ENCODE measurements at places on chromosomes 7 and 10.

DNA sequence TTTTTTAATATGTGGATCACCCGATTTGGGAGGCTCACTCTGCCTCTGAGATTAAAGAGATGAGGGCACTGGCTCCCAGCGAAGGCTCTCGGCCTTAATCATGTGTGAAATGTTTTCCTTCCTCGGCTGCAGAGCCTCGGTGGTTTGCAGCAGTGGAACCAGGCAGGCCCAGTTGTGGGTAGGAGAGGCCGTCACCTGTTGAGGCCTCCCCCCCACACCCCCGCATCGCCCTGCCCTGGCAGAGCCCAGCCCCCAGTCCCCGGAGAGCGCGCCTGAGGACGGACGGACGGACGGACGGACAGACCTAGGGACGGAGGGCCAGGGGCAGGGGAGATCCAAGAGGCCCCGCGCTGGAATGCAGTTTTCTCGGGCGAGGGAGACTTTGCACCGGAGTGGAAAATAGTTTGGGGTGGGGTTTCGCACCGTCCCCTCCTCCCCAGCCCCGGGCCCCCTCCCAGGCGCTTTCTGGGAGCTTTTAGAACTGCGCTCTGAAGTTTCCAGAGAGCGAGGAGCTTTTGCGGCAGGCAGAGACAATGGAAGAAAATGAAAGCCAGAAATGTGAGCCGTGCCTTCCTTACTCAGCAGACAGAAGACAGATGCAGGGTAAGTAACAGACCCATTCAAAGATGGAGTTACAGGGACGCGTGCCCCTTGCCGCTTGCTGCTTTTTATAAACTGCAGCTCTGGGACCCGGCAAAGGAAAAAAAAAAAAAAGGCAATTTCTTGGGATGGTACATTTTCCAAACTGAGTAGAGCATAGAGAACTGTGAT, at the start of gene KIAA1217:
Gene KIAA1217, plus strand, starts transcription at position 478 of the 771 bp plus-strand sequence. Its CDS starts 56 bp downstream, at position 534.
- DNase-seq = peak; percentile 1
- peaks cover 24% of the 10 kb centered on the region for H3K27me3 ChIP-seq
- peaks cover 39% of the 10 kb centered on the region for H3K4me1 ChIP-seq
- no peaks in the 10 kb centered on the region for H3K36me3 ChIP-seq
- peak within 1 kb of the TSS; percentile 83 for H3K4me3 ChIP-seq

GRCh38 chr7:128178611-128179010, 62.5 kb upstream of the LEP start:
- peaks cover 46% of the 10 kb centered on the region for H3K27me3 ChIP-seq
- no peak overlapping the region for H3K27ac ChIP-seq
- no peak for DNase-seq
- H3K4me1 ChIP-seq = no peaks in the 10 kb centered on the region

DNA sequence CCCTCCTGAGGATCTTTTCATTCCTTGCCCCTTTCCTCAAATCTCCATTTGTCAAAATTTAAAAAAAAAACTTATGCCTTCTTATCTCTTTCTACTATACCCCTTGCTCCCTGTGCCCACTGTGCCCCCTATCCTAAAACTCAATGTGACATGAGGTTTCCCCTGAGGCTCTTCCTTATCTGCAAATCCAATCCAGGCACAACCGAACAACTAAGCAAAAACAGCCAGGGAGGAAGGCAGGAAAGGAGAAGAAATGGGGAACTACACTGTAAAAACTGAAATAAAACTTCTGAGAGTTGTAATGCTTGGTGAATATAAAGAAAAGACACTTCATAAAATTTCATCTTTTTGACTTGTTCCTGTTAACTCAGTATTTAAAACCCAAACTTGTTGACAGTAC, 54.2 kb downstream of the CRPPA start:
- H3K4me3 ChIP-seq = no peak overlapping the region
- no peak overlapping the region for H3K27ac ChIP-seq
- no peaks in the 10 kb centered on the region for H3K27me3 ChIP-seq
- no peaks in the 10 kb centered on the region for H3K36me3 ChIP-seq

DNA sequence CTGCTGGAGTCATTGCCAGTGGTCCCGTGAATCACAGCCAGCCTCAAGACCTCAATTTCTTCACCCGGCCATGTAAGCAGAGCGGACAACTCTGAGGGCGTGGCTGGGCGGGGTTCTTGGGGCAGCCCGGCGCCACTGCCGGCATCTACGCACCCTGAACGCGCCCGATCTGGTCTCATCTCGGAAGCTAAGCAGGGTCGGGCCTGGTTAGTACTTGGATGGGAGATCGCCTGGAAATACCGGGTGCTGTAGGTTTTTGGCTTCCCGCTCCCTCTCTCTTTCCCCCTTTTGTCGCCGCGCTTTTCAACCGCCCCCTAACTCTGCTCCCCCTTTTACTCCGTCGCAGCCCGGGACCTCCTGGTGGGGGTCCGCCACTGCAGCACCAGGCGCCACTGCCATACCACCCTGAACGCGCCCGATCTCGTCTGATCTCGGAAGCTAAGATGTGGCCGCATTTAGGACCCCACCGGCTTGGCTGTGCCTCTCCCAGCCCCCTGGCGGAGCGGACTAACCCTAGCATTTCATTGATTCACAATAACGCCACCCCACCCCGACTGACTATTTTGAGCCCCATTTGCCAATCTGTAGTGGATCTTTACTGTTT, 25.3 kb downstream of the GARIN1A start:
- H3K27me3 ChIP-seq = peaks cover 36% of the 10 kb centered on the region
- peak overlapping the region; percentile 81 for H3K4me3 ChIP-seq
- no peaks in the 10 kb centered on the region for H3K36me3 ChIP-seq
- no peak overlapping the region for H3K27ac ChIP-seq
- peaks cover 7% of the 10 kb centered on the region for H3K4me1 ChIP-seq

GRCh38 chr10:86321568-86321967, 45.0 kb downstream of the GRID1 start:
- H3K36me3 ChIP-seq = no peaks in the 10 kb centered on the region
- H3K4me1 ChIP-seq = no peaks in the 10 kb centered on the region
- no peak for DNase-seq
- H3K27me3 ChIP-seq = peaks cover 12% of the 10 kb centered on the region
- H3K4me3 ChIP-seq = no peak overlapping the region
- no peak overlapping the region for H3K27ac ChIP-seq

- H3K27me3 ChIP-seq = no peaks in the 10 kb centered on the region
- no peak overlapping the region for H3K27ac ChIP-seq
- H3K4me3 ChIP-seq = no peak overlapping the region
- no peaks in the 10 kb centered on the region for H3K4me1 ChIP-seq
These were observed 101.3 kb downstream of the CHRM2 start for GRCh38 chr7:136969761-136970160.

GRCh38 chr10:75876710-75877109, 445.3 kb downstream of the LRMDA start:
- DNase-seq = no peak
- H3K27ac ChIP-seq = no peak overlapping the region
- no peaks in the 10 kb centered on the region for H3K27me3 ChIP-seq
- H3K4me3 ChIP-seq = no peak overlapping the region
- no peaks in the 10 kb centered on the region for H3K36me3 ChIP-seq
- no peaks in the 10 kb centered on the region for H3K4me1 ChIP-seq

DNA sequence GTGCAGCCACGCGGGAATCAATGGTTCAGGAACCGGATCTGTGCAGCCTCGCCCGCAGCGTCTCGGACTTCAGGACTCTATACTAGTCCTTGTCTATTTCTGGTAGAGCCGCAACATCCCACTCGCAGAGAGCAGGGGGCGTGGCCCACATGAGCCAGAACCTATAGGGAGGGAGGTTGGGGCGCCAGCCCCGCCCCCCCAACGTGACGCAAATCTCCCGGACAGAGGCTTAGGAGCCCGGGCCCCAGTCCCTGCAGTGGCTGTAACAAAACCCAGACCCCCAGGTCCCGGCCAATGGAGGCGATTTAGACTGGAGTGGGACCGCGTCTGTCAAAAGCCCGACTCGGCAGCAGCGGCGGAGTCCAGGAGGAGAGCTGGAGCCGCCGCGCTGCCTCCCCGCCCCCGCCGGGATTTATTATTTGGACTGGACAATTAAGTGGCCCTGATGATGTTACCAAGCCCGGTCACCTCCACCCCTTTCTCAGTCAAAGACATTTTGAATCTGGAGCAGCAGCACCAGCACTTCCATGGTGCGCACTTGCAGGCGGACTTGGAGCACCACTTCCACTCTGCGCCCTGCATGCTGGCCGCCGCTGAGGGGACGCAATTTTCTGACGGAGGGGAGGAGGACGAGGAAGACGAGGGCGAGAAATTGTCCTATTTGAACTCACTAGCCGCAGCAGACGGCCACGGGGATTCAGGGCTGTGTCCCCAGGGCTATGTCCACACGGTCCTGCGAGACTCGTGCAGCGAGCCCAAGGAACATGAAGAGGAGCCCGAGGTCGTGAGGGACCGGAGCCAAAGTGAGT, at the start of gene NKX2-3:
Gene NKX2-3, plus strand, starts transcription at position 256 of the 809 bp plus-strand sequence. Its CDS starts 190 bp downstream, at position 446.
- peaks cover 47% of the 10 kb centered on the region for H3K4me1 ChIP-seq
- peaks cover 87% of the 10 kb centered on the region for H3K27me3 ChIP-seq
- DNase-seq = peak; percentile 6
- peak within 1 kb of the TSS; percentile 73 for H3K27ac ChIP-seq

DNA sequence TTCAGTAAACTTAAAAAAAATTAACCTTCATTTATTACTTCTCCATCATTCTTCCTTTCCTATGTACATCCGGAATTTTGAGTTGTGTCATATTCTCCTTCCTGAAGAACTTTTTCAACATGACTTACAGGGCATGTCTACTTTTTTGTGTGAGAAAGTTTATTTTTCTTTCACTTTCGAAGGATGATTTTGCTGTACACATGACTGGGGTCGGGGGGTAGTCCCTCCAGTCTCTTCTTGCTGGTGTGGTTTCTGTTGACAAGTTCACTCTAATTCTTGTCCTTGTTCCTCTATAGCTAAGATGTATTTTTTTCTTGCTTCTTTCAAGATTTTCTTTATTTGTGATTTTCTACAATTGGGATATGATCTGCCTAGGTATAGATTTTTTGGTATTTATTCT, 55.8 kb downstream of the INPP5A start:
- H3K27ac ChIP-seq = peak overlapping the region; percentile 33
- peaks cover 4% of the 10 kb centered on the region for H3K27me3 ChIP-seq
- peaks cover 42% of the 10 kb centered on the region for H3K4me1 ChIP-seq
- DNase-seq = no peak
- peak overlapping the region; percentile 38 for H3K4me3 ChIP-seq

DNA sequence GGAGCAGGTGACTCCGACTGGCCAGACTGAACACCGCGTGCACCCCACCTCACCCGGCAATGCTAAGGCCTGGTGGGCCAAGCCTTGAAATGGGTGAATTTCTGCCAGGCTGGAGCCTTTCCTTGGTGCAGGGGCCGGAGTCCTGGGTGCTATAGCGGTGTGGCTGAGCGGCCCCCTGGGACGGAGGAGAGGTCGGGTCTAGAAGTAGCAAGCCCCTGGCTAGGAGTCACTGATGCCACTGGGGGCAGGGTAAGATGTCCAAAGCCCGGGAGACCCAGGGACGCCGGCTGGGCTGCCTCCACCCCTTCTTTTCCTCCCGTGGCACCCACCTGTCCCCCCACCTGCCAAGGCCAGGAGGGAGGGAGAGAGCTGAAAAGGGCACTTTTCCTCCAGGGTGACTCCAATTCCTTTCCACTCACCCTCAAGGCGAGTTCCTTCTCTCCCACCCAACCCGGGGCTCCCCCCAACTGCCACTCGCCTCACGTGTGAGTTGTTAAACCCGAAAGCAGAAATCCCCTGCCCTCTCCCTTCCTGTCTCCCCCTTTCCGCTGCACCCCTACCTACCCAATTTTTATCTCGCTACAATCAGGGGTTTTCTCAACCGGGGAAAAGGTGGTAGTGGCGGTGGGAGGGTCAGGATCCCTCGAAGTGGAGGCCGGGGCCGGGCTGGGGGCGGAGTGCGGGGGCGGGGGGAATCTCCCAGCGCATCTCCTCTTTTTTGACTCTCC, 6.0 kb upstream of the GATA3 start:
- peak overlapping the region; percentile 78 for H3K27ac ChIP-seq
- peaks cover 71% of the 10 kb centered on the region for H3K27me3 ChIP-seq
- H3K4me3 ChIP-seq = peak overlapping the region; percentile 75
- DNase-seq = peak; percentile 44

DNA sequence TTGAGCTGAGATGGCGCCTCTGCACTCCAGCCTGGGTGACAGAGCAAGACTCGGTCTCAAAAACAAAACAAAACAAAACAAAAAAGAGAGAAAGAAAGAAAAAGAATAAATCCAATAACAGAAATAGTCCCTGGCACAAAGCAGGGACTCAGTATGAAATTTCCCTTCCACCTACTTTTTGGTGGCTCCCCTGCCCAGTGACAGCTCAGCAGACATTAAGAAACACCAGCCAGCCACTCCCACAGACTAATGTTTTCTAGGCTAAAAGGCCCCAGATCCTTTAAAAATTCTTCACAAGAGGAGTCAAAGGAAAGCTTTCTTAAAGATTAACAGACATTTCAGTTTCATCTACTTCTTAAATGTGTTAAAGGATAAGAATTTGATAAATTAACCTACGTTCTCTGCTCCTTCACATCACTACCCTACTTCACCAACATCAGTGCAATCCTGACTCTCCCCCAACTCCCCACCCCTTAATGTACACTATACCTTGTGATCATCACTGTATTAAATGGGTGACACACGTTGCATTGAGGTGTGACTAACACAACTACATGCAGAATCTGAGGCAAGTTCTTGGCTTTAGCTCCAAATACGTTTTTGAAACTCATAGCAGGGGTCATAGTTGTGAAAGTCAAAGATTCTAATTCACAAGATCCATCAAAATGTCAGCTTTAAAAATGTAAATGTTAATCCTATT, 114.5 kb upstream of the CAV2 start:
- DNase-seq = no peak
- no peak overlapping the region for H3K4me3 ChIP-seq
- H3K27me3 ChIP-seq = peaks cover 4% of the 10 kb centered on the region
- H3K27ac ChIP-seq = no peak overlapping the region
- H3K4me1 ChIP-seq = no peaks in the 10 kb centered on the region

DNA sequence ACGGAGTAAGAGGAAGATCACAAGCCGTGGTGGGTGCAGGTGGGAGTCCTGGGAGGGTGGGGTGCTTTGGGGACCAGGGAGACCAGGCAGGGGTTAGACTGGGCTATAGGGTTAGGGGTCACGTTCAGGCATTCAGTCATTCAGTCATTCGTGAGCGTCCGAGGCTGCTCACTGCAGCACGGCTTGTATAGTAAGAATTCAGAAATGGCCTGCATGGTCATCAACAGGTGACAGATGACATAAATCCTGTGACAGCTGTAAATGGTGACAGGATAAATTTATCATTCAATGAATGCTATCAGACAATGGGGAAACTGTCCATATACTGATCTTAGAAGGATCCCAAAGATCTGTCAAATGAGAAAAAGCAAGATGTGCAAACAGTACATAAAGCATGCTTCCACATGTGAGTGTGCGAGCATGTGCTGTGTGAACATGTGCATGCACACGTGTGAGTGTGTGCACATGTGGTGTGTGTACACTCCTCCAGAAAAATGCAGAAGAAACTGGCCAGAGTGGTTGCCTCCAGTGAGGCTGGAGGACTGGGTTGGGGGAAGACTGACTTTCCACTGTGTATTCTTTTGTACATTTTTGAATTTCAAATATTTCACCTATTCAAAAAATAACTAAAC, 32.0 kb upstream of the SMARCD3 start:
- peaks cover 29% of the 10 kb centered on the region for H3K27me3 ChIP-seq
- no peak overlapping the region for H3K4me3 ChIP-seq
- H3K36me3 ChIP-seq = no peaks in the 10 kb centered on the region

Data from activated T-helper 1 cell treated with anti-CD3 and anti-CD28 coated beads, Interleukin-12 subunit alpha, Interleukin-12 subunit beta, Interleukin-2, Interleukin-4 antibody, amounts not matched to agents 30 ng/mL and 10 ng/mL and 1 ng/mL, durations not matched to agents 14 hours and 24 hours and 36 hours (primary cell).